ENCODE measurements at places on chromosomes 3 and 15. TPM values are rescaled to one million over a fixed set of nuclear protein-coding genes. Genes with fewer than 3 reads are reported as not detected.

Gene FGD5
- total RNA-seq = 2.0 TPM

Gene POPDC2
- 3.0 TPM for total RNA-seq

Gene SYNPR
- 0.09 TPM for total RNA-seq

Gene CCRL2
- total RNA-seq = 10.1 TPM

Gene TMIE
- 0.85 TPM for total RNA-seq

Gene KNL1
- total RNA-seq = 25.8 TPM

Gene GDPGP1
- 2.5 TPM for total RNA-seq

Gene ZNF619
- 2.8 TPM for total RNA-seq

Gene GOLGA6A
- total RNA-seq = 0.09 TPM

Gene DNASE1L3
- 52.0 TPM for total RNA-seq

Gene SLC24A5
- 0.05 TPM for total RNA-seq

Gene KCNAB1
- total RNA-seq = 1.0 TPM

Gene PIF1
- total RNA-seq = 8.0 TPM

Gene MYD88
- 15.1 TPM for total RNA-seq

Gene COL6A5
- total RNA-seq = 0.05 TPM

Gene TMC3
- under 0.01 TPM for total RNA-seq

Gene C3orf52
- 9.9 TPM for total RNA-seq

Gene C3orf22
- total RNA-seq = not detected

Gene INSYN1
- total RNA-seq = 0.61 TPM

Gene SKOR1
- 0.14 TPM for total RNA-seq

Gene CCDC39
- 0.05 TPM for total RNA-seq

Gene CPA3
- 6.3 TPM for total RNA-seq

Gene REC114
- 0.09 TPM for total RNA-seq

Gene CPLX3
- 0.05 TPM for total RNA-seq

All from thymus (tissue), 14 donors.